GM23338 (cell line): ENCODE measurements at places on chromosomes 12 and 14. TPM values are rescaled to one million over a fixed set of nuclear protein-coding genes. Genes with fewer than 3 reads are reported as not detected.

SELPLG gene
- 0.56 TPM in 1 of 2 replicates, not detected in the other for total RNA-seq

PROX2 gene
- total RNA-seq, result 0.31 TPM in 1 of 2 replicates, not detected in the other

DHRS2 gene
- total RNA-seq, result 0.35 and 0.42 TPM in 2 replicates

- H3K27ac ChIP-seq, result no peak overlapping the region
- no peaks in the 10 kb centered on the region for H3K36me3 ChIP-seq
- H3K4me3 ChIP-seq, result no peak overlapping the region
- 0 out of 2 replicates have a peak, but pooled peaks cover 13% of the 10 kb centered on the region for H3K4me1 ChIP-seq
These were observed 366.7 kb downstream of the DUSP6 start for GRCh38 chr12:88985631-88986030.

DNA sequence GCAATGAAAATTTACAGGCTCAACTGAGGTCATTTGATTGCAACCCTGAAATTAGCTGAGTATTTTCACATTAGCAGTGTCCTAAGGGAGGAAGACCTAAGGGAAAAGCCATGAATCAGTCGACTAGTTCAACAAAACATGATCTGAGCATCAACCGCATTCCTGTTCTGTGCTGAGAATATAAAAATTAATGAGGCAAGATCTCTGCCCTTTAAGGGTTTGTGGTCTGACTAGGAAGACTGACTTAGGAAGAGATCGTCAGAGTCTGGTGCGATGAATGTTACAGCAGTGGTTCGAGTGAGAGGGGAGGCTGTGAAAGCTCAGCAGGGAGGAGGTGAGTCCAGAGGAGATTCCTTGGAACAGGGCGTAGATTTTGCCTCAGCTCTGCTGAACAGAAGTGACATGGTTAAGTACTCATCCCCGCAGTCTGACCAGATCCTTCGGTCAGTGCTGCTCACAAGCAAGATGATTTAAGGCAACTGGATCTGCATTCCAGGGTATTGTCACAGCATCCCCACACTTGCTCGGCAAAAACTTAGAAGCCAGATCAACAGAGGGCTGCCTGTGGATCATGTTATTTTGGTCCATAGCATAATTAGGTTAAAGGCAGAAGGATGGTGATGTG is 49.6 kb downstream of the BMAL2 start:
- no peak overlapping the region for H3K4me3 ChIP-seq
- H3K27me3 ChIP-seq, result no peaks in the 10 kb centered on the region
- H3K4me1 ChIP-seq, result no peaks in the 10 kb centered on the region
- no peak overlapping the region for H3K27ac ChIP-seq
- peaks cover 9% of the 10 kb centered on the region; the same call in 1 of the 2 replicates for H3K36me3 ChIP-seq

- no peaks in the 10 kb centered on the region for H3K27me3 ChIP-seq
- H3K27ac ChIP-seq, result no peak overlapping the region
- no peak for DNase-seq
- no peaks in the 10 kb centered on the region for H3K36me3 ChIP-seq
- H3K4me3 ChIP-seq, result no peak overlapping the region
- no peaks in the 10 kb centered on the region for H3K4me1 ChIP-seq
These were observed 1081.5 kb downstream of the VRK1 start for GRCh38 chr14:97878727-97879126.
